Hindlimb muscle (tissue), 1 donor: ENCODE measurements at places on chromosomes 3 and 15.

GRCh38 chr15:64151727-64152506 lies at the start of gene SNX22:
TSS of gene SNX22 (plus strand) at chr15:64151731. CDS start at chr15:64151776, 45 bp downstream.
- peak; percentile 21 for DNase-seq

DNA sequence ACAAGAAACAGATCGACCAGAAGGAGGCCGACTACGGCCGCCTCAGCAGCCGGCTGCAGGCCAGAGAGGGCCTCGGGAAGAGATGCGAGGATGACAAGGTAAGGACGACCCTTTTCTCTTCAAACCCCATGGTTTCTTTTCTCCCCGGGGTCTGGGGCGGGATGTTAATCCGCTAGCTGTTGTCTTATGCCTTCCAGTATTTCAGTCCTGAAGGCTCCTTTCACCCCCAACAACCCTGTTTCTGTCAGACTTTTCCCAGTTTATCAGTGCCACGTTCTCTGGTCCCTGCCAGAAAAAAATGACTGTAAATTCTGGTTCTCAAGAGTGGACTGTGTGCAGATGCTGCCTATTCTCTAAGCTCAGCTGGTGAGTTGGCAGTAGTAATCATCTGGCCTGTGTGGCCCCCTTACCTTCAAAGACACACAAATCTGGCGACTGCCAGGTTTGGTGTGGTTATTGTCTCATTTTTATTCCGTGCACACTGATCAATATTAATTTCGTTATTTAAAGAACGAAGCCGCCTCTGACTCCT lies 806 bp downstream of the GOLM2 start:
- DNase-seq = no peak

- no peak for DNase-seq
These were observed 383.4 kb downstream of the MECOM start for GRCh38 chr3:169280010-169280585.

DNA sequence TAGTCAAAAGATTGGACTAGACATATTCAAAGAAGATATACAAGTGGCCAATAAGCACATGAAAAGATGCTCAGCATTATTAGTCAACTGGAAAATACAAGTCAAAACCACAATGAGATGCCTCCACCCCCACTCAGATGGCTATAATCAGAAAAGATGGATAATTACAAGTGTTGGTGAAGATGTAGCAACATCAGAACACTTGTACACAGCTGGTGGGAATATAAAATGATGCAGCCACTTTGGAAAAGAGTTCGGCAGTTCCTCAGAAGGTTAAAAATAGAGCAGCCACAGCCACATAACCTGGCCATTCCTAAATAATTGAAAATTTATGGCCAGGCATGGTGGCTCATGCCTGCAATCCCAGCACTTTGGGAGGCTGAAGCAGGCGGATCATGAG lies 38.4 kb downstream of the HEG1 start:
- no peak for DNase-seq

- DNase-seq = no peak
These were observed 264.7 kb downstream of the GABRG3 start for GRCh38 chr15:27235681-27236080.

GRCh38 chr15:60003243-60004008 lies 685 bp upstream of the FOXB1 start:
- DNase-seq = no peak

GRCh38 chr3:29370476-29371420 lies 89.9 kb downstream of the RBMS3 start:
- no peak for DNase-seq

DNA sequence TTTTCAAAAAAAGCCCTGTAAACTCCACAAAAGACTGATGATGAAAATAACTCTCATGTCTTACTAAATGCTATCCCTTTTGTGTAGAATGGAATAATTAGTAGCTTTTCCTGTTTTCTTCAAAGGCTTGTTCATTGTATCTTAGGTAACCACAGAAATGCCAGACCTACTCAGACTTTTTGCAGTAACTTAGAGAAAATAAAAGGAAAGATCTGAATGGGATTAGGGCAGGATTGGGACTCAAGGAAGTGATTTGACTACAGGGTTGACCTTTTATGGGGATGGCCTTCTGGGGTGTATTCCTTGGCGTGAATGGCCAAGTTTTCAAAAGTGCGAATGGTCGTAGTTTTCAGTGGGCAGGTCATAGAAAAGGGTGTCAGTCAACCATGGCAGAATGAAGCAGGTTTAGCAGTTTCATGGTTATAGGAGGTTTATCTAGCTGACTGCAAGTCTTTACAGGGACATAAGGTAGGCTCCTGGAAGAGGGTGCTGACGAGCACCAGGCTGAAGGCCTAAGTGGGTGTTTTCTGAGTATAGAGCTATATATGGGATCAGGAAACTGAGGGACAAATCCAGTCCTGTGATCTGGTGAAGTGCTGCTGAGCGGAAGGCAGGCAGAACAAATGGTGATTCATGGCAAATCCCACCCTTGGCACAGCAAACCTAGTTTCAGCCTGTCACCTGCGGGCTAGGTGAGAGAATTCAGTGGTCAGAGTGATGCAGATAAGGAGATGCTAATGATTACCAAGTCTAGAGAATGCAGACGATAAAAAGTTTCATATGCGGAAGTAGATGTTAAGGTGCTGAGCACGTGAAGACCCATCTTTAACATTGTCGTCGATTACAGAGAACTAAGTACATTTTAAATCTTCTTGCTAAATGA lies 46.4 kb downstream of the IL1RAP start:
- no peak for DNase-seq

DNA sequence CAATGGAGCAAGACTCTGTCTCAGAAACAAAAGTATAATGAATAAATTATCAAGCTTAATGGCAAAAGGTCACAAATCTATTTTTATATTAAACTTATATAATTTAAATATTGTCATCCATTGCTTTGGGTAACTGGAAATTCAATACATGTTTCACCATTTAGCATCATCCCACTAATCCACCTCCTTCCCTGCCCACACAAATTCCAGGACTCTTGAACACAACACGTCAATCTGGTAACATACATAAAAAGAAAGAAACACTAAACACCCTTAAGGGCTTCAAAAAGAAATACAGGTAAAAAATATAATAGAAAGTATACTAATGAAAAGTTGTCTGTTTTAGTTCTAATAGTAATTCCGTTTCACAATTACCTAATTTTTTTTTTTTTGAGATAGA lies 149.4 kb downstream of the STAG1 start:
- DNase-seq = no peak

DNA sequence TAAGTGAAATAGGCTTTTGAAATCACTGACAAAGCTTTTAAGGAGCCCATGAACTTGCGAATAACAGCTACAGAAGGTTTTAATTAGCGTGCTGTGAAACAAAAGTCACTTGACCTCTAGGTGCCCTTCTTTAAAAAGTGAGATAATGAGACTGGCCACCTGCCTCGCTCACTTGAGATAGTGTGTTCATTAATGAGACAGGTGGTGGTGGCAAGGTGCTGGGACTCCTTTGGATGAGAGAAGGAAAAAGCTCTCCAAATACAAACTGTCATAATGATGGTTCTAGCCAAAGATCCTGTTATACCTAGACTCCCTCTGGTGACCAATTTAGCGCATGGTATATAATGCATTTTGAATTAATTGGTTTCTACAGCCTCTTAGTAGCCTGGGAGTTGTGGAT lies 22.7 kb upstream of the IREB2 start:
- no peak for DNase-seq

GRCh38 chr3:21979706-21980105 lies 228.7 kb upstream of the ZNF385D start:
- no peak for DNase-seq
